ENCODE measurements at places on chromosomes 12 and 14.
A peak's percentile ranks its signal among the peaks of the same experiment; 100 is the strongest.

GRCh38 chr14:79705126-79705894 lies 506.0 kb downstream of the DIO2 start:
- no peak for DNase-seq

DNA sequence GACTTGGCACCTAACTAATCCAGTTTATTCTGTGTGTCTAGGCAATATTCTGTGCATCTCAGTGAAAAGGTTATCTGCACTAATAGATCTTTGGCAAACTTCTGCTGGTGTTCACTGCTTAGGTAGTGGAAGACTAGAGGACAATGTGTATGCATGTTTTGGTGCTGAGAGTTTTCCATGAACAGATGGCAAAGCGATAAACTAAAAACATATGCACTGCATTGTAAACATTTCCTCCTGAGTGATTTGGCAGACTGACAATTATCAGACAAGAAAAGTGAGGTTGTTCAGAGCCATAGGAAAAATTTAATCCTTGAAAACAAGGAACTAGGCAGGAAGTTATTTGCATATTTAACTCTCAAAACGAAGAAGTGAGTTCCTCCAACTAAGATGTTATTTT lies 400.4 kb downstream of the ATP23 start:
- DNase-seq, result no peak

DNA sequence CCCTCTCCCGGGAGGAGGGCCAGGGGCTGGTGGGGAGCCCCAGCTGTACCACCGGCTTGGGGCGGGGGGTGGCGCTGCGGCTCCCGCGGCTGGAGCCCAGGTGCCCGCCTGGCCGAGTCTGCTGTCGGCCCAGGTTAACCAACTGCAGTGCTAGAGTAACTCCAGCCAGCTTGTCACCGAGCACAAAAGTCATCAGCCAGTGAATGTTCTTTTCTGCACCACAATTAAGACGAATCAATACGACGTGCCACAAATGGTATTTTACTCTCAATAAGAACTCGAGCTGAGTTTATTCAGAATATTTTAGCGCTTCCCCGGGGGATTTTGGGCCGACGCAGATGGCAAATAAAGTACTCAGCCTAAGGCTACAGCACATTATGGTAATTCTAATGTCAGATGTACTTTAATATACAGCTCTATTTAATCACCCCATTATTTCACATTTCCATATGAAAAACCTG lies 83.2 kb downstream of the BCL11B start:
- no peak for DNase-seq

DNA sequence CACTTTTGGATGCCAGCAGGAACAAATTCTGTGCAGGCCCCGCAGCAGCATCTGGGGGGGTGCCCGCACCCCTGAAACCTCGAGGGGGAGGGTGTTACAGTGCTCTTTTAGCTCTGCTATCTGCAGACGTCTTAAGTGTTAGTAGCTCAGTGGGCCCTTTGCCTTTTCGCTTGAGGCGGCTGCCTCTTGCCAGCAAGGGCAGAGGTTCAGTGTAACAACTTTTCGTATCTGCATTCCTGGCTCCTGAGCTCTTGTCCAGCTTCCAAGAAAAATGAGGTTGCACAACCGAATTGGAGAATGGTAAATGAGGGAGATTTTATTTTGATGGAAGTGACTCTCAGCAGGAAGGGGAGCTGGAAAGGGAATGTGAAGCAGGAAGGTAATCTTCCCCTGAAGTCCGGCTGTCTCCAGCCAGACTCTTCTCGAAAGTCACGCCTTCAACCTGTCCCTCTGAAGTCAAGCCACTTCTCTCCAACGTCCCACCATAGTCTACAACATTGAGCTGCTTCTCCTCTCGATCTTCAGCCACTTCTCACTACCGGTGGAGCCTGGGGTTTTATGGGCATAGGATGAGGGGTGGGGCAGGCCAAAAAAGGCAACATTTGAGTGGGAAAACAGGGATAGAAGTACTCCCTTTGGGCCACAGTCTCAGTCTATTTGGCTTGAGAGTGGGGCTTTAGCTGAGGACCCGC lies 17.8 kb downstream of the TAS2R50 start:
- no peak for DNase-seq

- no peak for DNase-seq
Observed at GRCh38 chr14:72966038-72966437, 39.8 kb downstream of the DCAF4 start.

- DNase-seq, result peak; percentile 4
Observed at GRCh38 chr14:73726025-73726961, 12.1 kb upstream of the PNMA1 start.

DNA sequence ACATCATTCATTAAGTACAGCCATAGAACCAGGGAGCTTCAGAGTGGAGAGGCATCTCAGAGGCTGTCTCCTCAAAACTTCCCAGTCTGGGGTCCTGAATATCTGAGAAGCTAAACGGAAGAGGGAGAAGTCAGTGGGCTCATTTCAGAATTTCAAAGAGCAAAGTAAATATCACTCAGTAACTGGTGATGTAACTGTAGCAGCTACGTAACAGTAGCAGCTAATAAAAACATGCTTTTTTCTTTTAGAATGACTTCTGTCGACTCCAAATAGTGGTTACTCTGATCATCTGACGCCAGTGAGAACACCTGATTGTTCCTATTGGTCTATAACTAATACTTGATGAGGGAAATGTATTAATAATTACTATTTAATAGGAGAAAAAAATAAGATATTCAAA lies 383.3 kb downstream of the DPF3 start:
- DNase-seq, result no peak

- DNase-seq, result no peak
Observed at GRCh38 chr14:20823859-20824258, 21.2 kb upstream of the RNASE1 start.

- DNase-seq, result no peak
Observed at GRCh38 chr14:100747021-100747586, 20.4 kb downstream of the DLK1 start.

GRCh38 chr12:65229441-65229840 lies 49.0 kb upstream of the MSRB3 start:
- DNase-seq, result no peak

DNA sequence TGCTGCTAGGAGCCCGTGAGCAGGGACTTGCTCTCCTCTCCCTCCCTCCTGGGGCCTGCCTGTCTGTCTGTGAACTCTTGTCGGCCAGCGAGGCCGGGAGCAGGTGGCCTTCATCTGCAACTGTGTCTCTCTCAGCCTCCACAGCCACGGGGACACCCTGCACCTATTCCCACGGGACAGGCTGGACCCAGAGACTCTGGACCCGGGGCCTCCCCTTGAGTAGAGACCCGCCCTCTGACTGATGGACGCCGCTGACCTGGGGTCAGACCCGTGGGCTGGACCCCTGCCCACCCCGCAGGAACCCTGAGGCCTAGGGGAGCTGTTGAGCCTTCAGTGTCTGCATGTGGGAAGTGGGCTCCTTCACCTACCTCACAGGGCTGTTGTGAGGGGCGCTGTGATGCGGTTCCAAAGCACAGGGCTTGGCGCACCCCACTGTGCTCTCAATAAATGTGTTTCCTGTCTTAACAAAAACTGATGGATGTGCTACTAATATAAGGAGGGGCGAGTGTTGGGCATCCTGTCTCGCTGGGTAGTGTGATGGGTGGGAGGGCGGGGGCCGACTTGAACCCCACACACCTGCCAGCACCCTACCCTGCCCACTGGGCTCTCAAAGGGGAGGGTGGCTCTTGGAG lies 34.8 kb downstream of the MEG3 start:
- no peak for DNase-seq

DNA sequence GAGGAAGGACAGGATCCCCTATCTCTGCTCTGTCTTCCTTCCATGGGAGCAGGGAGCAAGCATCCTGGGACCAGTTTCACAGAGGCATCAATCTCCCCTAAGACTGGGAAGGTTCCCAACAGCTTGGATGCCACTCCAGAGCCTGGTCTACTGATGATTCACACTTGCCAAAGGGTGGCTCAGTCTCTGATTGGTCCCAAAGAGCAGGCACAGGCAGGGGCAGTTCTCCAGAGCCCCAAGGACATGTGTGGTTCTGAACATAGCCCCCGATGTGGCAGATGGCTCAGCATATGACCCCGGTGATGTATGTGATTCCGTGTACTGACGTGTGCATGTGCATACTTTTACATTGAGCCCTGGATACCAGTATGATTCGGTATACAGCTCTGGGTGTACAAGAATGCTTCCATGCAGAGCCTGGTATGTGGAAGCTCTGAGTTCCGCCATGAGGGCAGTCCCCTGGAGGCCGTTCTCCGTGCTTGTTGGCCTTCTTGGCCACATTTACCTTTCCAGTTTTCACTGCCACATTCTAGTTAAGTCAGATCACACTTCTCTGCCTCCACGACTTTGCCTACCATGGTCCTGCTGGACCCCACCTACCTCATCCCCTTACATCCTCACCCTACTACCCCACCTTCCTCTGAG lies 21.2 kb downstream of the ITGA7 start:
- DNase-seq, result no peak

DNA sequence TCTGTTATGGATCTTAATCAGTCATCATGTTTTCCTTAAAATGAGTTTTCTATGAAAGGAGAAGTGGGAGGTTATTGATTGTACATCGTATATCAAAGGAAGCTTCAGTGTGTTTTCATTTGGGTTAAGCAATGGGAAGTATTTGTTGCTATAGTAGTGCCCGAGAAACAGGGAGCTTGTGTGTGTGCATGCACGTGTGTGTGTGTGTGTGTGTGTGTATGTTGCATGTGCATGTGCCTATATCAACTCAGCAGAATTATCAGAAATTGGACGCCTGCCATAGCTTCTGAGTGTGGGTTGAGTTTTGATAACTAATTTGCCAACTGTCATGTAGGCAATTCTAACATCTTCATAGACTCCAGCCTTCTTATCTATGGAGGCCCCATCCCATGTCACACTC lies 246.1 kb upstream of the CRY1 start:
- DNase-seq, result no peak

- DNase-seq, result no peak
Observed at GRCh38 chr12:105099356-105099755, 8.2 kb upstream of the WASHC4 start.

GRCh38 chr12:42936991-42937390 lies 347.4 kb upstream of the PRICKLE1 start:
- no peak for DNase-seq

DNA sequence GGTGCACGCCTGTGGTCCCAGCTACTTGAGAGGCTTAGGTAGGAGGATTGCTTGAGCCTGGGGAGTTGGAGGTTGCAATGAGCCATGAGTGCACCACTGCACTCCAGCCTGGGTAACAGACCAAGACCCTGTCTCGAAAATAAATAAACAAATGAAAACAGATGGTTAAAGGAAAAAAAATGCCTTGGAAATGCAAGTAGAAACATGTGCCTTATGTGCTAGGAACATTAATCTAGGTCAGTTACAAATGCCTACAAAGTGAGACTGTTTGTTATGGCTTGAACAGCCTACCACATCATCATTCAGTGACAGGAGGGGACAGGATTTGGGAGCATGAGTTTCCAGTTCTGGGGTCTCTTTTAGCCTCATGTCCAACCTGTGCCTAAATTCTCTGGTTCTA lies 52.4 kb upstream of the BCAT1 start:
- no peak for DNase-seq

- no peak for DNase-seq
Observed at GRCh38 chr12:4196805-4197420, 76.6 kb upstream of the CCND2 start.

- no peak for DNase-seq
Observed at GRCh38 chr12:80317899-80318298, 126.1 kb upstream of the PTPRQ start.

DNA sequence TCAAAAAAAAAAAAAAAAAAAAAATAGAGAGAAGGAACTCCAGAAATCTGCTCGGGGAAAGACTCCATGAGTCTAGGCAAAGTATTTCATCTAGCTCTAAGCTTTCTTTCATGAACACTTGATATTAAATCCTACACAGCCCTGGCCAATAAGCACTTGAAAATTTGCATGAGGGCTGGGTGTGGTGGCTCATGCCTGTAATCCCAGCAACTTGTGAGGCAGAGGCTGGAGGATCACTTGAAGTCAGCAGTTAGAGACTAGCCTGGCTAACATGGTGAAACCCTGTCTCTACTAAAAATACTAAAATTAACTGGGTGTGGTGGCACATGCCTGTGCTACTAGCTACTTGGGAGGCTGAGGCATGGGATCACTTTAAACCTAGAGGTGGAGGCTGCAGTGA lies 13.1 kb upstream of the METAP2 start:
- DNase-seq, result no peak

DNA sequence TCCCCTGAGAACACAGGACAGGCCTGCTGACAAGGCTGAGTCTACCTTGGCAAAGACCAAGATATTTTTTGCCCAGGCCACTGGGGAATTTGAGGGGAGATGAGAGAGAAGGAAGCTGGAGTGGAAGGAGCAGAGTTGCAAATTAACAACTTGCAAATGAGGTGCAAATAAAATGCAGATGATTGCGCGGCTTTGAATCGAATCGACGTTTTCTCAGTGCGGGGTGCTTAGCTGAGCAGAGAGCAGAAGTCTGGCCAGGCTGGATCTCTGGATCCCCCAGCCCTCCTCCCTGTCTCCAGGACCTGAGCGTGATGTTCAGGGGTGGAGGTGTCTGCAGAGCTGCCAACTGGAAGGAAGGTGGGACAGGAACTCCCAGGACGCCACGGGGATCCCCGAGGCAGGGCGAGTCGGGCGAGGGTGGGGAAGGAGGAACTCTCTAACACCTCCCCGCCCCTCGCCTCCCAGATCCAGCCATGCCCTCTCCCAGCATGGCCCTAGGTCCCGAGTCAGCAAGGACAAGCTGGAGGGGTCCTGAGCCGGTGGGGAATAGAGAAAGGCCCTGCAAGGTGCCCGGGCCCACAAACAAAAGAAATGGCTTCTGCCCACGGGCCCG lies 527 bp upstream of the CARMIL3 start:
- DNase-seq, result peak; percentile 26

- DNase-seq, result no peak
Observed at GRCh38 chr12:108307006-108307405, 32.1 kb downstream of the CMKLR1 start.

- no peak for DNase-seq
Observed at GRCh38 chr14:55117803-55118441, 11.1 kb upstream of the LGALS3 start.

GRCh38 chr12:76720068-76720467 lies 43.8 kb upstream of the ZDHHC17 start:
- no peak for DNase-seq

DNA sequence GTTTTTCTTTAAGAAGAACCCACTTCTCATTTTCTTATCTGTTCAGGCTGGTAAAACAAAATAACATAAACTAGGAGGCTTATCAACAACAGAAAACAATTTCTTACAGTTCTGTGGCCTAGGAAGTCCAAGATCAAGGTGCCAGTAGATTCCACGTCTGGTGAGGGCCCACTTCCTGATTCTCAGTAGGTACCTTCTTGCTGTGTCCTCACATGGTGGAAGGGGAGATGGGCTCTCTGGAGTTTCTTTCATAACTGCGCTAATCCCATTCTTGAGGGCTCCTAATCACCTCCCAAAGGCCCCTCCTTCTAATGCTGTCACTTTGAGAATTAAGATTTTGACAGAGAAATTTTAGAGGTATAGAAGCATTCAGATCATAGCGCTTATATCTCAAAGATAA lies 33.4 kb downstream of the TXNRD1 start:
- DNase-seq, result no peak

- no peak for DNase-seq
Observed at GRCh38 chr12:81800298-81801148, 41.4 kb upstream of the PPFIA2 start.

DNA sequence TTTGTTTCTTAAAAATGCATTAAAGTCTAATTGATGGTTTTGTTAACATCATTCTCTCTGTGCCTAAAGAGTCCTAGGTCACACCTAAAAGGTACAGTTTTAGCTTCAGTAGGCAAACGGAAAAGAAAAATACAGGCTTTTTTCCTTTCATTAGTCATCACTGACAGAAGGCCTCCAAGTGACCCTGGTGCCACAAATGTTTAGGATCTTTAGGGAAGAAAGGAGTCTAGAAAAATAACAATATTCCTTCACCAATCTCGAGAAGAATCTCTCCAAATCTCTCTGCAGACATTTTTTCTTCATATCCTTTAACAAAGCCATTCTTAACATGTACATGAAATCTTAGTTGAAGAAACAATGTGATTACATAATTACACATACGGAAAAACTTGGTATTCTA lies 2.0 kb downstream of the DENND5B start:
- DNase-seq, result no peak
